ENCODE measurements at places on chromosomes 5 and 9.

DNA sequence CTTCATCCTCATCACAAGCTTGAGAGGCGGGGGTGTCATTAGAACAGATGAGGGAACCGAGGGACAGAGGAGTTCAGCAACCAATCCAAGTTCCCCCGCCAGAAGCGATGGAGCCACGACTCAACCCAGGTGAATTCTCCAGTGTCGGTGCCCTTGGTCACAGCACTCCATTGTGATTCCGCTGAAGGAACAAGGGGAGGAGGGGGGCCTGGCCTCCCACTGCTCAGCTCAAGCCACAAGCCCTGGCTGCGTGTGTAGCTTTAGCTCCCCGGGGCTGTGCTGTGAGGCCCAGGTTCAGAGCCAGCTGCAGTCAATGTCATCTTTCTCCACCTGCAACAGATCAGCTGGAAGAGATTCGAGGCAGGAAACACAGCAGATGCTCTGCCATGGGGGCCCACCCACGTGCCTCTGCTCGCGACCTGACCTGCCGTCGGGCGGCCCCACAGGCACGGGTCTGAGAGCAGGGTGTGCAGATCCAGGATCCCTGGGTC lies 72.6 kb downstream of the GTF3C4 start:
- DNase-seq: no peak

DNA sequence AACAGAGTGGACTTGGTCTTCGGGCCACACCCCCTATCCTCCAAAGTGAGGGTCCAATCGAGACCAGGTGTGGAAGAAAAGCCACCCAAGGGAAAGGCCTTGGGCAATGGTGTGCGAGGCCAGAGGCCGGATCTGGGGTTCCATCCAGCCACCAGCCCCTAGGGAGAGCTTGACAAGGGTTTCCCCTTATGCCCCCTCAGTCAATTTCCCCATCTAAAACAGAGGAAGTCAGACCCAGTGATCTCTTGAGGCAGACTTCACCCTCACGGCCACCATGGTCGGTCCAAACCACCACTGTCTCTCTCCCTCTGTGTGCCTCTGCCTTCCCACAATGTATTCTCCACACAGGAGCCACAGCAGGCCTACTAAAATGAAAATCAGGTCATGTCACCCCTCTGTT lies 82.9 kb downstream of the C5orf15 start:
- DNase-seq: no peak

GRCh38 chr9:124947727-124948391 lies 7.0 kb upstream of the GOLGA1 start:
- no peak for DNase-seq

DNA sequence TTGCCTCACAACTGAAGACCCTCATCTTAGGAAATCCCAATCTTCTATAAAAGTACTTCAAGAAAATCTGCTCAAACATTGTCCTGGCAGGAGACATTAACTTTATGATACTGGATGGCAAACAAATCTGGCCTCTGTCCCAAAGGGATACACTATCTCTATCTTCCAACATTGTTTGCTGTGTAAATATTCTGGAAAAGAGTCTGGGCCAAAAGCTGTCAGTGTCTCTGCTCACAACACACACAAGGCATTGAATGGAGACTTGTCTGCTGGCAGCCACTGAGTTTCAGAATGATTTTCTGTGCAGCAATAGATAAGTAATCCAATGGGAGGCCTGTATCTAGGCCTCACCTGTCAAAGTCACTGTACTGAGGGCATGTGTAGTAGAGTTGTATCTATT lies 471.1 kb downstream of the DMAC1 start:
- no peak for DNase-seq

DNA sequence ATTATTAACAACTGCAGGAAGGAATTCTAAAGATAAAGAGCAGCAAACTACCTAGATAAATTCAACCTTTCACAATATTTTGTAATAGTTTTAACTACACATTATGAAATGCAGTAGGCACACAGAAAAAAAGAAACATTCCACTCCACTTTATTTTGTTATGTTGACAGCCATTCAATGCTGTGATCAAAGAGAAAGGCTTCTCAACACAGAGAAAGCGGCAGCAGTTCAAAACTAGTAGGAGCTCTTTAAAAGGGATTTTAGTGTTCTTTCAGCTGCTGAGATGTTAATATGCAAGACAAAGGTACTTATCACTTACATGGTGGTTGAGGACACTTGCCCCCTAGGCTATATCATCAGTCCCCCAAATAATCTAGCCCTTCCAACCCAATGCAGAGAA lies 11.6 kb downstream of the CEMIP2 start:
- no peak for DNase-seq

GRCh38 chr9:123129423-123129822 lies 96.0 kb downstream of the GPR21 start:
- no peak for DNase-seq

- no peak for DNase-seq
These were observed 80.9 kb upstream of the CPEB4 start for GRCh38 chr5:173807181-173807655.

DNA sequence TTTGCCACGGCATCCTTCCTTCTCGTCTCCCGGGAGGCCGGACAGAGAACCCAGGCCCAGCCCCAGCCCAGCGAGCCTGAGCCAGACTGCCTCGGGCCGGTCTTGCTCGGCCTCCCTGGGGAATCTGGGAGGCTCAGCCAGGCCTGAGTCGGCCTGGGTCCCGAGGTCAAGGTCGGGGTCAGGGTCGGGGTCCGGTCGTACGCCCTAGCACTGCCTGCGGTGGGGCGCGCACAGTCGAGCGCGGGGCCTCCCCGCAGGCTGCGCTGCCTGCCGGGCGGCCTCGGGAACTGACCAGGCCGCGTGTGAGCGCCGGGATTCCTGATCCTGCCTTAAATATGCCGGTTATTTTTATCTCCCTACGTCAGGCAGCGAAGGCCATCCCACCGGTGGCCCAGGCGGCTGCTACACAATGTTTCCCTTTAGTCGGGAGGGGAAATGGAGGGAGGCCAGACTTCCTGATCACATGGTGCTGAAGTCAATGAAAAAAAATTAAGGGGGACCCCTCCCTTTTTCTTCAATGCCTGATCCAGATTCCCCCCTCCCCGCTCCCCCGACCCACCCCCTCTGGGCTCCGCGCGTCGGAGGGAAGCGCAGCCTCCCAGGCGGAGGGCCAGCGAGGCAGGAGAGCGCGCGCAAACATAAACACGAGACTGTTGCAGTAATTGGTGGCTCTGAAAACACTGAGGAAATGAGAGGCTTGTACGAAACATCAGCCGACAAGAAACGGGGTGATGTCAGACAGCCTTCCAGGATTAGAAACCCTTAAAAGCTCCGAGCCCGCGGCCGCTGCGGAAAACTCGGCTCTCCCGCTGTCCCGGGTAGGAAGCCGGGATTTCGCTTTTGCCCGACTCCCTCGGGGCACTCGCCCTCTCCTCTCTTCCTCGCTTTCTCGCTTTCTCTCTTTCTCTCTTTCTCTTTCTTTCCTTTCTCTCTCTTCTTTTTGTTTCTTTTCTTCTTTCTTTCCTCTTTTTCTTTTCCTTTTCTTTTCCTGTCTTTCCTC lies 148.2 kb upstream of the KLF4 start:
- DNase-seq: no peak

- DNase-seq: no peak
These were observed 184.0 kb downstream of the SLF1 start for GRCh38 chr5:94802450-94802849.

- no peak for DNase-seq
These were observed 35.5 kb upstream of the EMB start for GRCh38 chr5:50476549-50476948.

GRCh38 chr9:114621975-114622609 lies 11.0 kb downstream of the TMEM268 start:
- no peak for DNase-seq

- no peak for DNase-seq
These were observed 101.7 kb downstream of the ZNF354C start for GRCh38 chr5:179161901-179162300.

GRCh38 chr5:34687269-34688011 lies 31.3 kb downstream of the RAI14 start:
- DNase-seq: no peak

DNA sequence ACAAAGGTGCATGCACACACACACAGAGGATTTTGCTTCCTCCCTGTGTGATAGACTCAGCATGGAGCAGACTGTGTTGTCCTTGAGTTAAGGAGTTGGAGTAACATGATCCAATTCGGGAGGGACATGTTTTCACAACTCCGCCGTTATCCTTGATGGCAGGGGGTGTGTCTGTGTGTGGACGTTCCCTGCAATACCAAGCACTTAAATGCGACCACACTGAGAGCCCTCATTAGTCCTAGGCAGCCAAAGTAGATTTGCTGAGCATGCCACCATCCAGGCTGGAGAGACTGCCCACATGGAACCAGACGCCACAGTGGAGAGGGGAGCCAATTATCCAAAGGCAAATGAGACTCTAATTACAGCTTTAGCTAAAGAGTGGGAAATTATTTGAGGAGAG lies 140.1 kb downstream of the DOCK2 start:
- no peak for DNase-seq

GRCh38 chr9:30522486-30522885 lies 1862.0 kb upstream of the ACO1 start:
- no peak for DNase-seq

GRCh38 chr9:137130176-137130755 lies 8.7 kb upstream of the GRIN1 start:
- no peak for DNase-seq

DNA sequence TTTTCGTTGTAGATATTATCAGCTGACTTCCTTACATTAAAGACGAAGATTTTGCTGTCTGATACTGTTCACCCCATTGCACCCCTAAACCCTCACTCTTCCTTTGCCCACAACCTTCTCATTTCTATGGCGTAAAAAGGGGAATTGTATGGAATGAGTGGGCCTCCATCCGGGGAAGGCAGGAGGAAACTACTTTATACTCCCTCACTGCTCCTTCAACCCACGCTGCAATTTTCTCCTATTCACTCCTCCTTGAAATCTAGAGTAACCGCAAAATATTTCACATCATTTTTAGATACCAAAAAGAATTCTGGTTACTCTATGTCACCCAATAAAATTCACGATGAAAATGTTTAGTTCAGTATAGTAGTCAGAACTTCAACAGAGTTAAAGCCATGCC lies 330.8 kb downstream of the DIRAS2 start:
- no peak for DNase-seq

- DNase-seq: no peak
These were observed 11.4 kb downstream of the JADE2 start for GRCh38 chr5:134536876-134537275.

DNA sequence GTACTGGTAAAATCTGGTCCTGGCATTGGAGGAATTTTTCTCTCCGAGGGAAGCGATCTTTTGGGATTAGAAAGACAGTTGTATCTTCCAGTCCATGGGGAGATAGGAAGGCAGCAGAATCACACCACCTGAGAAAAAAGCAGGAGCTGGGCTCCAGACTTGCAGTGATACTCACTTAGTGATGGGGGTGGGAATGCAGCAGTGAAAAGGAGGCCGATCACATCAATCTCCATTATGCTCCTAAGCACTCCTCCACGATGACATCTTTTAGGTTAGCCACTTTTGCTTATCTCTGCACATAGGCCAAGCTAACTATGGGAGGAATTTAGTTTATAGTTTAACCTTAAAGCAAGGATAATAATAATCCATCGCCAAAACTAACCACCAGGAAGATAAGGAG lies 219.0 kb downstream of the DMAC1 start:
- no peak for DNase-seq
